ENCODE measurements at places on chromosomes 7 and 10. TPM values are rescaled to one million over a fixed set of nuclear protein-coding genes. Genes with fewer than 3 reads are reported as not detected.

DNA sequence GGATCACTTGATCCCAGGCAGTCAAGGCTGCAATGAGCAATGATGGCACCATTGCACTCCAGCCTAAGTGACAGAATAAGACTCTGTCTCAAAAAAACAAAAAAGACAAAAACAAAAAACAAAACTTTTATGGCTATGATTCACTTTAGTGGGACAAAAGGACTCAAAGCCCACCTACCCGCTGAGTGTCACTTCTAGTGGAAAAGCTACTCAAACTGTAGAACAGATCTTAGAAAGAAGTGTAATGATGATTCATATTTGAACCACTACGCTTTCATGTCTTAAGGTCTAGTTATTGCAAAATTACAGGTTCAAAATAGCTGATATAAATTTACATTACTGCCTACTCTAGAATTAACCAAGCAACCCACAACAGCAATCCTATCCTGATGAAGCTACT, 47.1 kb upstream of the OTUD1 start:
- no peak for DNase-seq

DNA sequence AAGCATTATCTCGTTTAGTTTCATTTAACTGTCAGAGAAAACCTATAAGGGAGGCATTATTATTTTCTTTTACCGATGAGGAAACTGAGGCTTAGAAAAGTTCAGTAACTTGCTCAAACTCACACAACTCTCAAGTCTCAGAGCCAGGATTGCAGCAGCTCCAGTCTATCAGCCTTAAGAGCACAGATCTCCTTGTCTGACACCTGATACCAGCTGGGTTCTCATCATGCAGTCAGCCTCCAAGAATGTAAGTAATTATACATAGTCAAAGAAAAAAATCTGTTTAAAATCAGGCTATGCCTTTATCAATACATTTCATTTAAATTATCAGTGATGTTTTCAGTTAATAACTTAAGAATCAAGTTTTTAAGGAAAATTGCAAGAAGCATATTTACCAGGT, 236.6 kb upstream of the TCF7L2 start:
- DNase-seq = peak; percentile 35

Gene NPY4R2
- total RNA-seq = not detected

GRCh38 chr10:21347043-21347784, 178.3 kb downstream of the SKIDA1 start:
- DNase-seq = no peak

DNA sequence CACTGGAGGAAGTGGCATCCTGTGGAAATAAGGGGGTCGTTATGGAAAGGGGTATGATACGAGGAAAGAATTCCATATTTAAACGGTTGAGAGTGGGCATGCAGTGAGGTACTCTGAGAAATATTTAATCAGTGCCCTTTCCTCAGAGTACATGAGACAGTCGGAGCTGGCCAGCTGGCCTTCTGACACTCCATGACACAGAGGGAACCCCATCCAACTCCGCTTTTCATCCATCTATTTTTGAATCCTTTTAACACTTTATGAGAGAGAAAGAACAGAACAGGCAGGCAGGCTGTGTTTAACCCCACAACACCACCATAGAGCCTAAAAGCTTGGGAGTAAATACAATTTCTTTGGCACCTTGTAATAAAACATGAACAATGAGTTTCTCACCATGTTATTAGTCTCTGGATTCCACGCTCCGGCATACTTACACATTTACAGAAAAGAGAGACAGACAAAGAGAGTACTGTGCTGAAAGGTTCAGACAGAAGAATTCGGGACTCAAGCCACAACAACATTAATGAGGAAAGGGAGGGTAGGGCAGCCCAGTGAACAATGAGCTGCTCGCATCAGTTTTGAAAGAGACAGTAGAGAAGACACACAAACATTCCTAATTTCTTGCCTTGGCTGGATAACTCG, 124.2 kb upstream of the PDLIM1 start:
- no peak for DNase-seq

- no peak for DNase-seq
These were observed 121.2 kb downstream of the SKAP2 start for GRCh38 chr7:26743205-26743604.

Gene NAT16
- total RNA-seq = not detected

GRCh38 chr7:158759245-158759614, 54.6 kb upstream of the NCAPG2 start:
- DNase-seq = no peak

- DNase-seq = no peak
These were observed 3.4 kb downstream of the LRRC27 start for GRCh38 chr10:132335189-132336063.

- no peak for DNase-seq
These were observed 826.0 kb downstream of the SORCS1 start for GRCh38 chr10:106338486-106338885.

GRCh38 chr10:11329062-11329673, 282.3 kb downstream of the USP6NL start:
- DNase-seq = peak; percentile 32

DNA sequence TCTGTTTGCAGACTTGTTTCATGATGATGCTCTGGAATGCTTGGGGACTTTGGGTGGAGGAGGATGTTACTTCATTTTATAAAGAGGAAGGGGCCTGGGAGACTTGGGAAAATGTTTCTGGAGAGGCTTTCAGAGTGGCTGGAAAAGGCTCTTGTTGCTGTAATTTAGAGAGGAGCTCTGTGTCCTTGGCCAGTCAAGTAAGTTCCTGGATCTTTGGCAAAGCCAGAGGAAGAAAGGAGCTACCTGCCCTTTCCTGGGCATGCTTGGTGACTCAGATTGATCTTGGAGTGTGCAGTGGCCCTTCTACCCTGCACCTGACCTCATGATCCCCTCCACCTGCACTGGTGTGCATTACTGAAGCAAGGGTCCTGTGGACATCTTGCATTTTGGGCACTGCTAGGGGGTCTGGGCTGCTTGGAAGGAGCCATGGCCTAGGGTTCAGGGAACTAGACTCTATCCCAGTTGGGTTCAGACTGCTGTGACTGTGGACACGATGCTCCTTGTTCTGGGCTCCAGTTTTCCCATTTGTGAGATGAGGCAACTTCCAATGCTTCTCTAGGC, 56.1 kb downstream of the ADCYAP1R1 start:
- DNase-seq = no peak

GRCh38 chr7:108351729-108352131, 104.5 kb downstream of the NRCAM start:
- no peak for DNase-seq

Gene PTPN12
- total RNA-seq = 45.0 TPM

Gene CPA2
- not detected for total RNA-seq

Gene TAS2R4
- 0.68 TPM for total RNA-seq

Gene IFT22
- 28.7 TPM for total RNA-seq

Gene OTUD1
- 15.0 TPM for total RNA-seq

- DNase-seq = no peak
These were observed 126.0 kb downstream of the STRA8 start for GRCh38 chr7:135359615-135360014.

- no peak for DNase-seq
These were observed 20.3 kb upstream of the CSGALNACT2 start for GRCh38 chr10:43117777-43118583.

Gene CALML3
- total RNA-seq = not detected

- no peak for DNase-seq
These were observed 233.3 kb upstream of the PTPRZ1 start for GRCh38 chr7:121639705-121640104.

- no peak for DNase-seq
These were observed 58.2 kb upstream of the DGKB start for GRCh38 chr7:14960721-14961120.

GRCh38 chr7:66668677-66669076, 40.0 kb downstream of the KCTD7 start:
- DNase-seq = no peak

DNA sequence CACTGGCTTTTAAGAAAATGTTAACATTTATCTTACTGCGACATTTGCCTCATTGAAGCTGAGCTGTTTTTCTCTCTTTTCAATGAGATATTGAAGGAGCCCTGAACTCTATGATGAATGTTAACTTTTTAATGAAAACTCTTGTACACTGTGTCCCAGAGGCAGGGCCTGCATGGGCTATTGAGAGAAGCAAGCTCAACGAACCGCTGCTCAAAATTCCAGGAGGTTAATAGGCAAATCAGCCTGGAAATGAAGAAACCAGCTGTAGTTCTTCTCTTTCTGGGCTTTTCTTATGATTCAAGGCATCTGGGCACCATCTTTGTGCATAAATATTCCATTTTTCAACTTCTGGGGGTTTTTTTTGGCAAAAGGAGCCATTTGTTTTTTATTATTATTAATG, 168.4 kb upstream of the NPVF start:
- DNase-seq = no peak

DNA sequence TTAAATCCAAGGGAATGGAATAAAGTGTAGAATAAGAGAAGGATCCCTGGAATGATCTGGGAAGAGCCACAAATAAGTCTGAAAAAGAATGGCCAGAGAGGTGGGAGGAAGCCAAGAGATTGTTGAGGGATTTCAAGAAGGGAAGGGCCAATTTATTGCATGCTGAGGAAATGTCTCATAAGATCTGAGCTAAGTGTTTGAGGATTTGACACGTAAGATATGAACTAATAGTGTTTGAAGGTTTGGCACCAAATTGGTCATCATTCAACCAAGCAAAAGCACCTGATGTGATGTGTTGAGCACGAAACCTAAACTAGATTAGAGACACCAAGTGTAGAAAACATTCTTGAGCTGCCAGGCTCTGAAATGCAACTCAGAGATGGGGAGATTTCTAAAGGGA, 97.9 kb downstream of the TSPAN12 start:
- DNase-seq = no peak

DNA sequence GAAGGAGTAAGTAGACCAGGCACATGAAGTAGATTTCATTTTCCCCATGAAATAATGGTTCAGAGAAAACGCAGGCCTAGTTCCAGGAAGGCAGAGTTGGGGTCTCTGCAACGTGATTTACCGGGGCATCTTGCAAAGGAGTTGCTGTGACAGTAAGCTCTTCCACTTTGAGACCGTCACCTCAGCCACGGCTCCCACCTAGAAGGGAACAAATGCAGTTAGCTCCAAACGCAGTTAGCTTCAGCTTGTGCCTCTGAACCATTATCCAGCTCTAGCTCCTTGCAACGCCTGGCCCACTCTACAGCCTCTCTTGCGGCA, 7.0 kb upstream of the MYO1G start:
- no peak for DNase-seq

- DNase-seq = peak; percentile 22
These were observed 106.3 kb downstream of the INPP5A start for GRCh38 chr10:132643709-132644526.

DNA sequence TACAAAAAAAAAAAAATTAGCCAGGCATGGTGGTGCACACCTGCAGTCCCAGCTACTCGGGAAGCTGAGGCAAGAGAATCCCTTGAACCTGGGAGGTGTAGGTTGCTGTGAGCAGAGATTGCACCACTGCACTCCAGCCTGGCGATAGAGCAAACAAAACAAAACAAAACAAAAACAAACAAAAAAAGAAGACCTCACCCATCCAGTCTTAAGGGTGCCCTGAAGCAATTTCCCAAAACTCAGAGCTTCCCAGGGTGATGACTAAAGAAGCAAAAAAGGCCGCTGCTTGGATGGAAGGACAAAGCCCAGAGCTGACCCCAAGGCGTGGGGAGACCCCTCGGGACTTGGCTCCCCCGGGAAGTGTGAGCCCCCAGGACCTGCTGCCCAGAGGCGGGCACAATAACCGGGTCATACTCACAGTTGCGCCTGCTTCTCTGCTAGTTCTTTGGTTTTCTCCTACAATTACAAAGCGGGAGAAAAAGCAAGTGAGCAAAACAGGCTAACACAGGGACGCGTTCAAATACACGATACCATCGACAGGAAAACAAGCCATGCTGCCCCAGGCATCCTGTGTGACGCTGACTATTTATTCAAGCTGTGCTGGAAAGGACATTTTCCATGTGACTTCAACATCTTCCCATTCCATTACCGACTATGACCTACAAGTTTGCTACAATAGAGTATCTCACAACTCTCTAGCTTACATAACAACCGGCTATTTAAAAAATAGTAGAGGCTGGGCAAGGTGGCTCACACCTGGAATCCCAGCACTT, 29.9 kb downstream of the PAPOLB start:
- no peak for DNase-seq

Gene BBIP1
- 22.3 TPM for total RNA-seq

Gene ITPRIP
- total RNA-seq = 4.4 TPM

Gene SUGCT
- 8.5 TPM for total RNA-seq

GRCh38 chr7:96996958-96997511, 8.3 kb upstream of the DLX6 start:
- no peak for DNase-seq

DNA sequence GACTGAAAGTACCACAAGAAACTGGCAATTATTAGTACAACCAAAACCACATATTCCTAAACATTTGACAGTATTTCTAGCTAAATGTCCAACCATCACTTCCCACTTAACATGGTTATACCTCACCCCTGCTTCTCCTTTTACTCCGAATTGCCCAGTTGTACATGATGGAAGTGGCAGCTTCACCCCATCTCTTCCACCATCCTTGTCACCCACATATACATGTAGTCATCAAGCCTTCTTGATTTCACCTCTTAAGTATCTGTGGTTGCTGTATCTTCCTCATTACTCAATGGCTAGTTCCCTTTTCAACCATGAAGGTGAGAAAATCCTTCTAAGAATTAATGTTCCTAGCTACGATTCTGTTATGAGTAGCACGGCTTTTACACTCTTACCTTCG, 388.2 kb downstream of the CALN1 start:
- no peak for DNase-seq

DNA sequence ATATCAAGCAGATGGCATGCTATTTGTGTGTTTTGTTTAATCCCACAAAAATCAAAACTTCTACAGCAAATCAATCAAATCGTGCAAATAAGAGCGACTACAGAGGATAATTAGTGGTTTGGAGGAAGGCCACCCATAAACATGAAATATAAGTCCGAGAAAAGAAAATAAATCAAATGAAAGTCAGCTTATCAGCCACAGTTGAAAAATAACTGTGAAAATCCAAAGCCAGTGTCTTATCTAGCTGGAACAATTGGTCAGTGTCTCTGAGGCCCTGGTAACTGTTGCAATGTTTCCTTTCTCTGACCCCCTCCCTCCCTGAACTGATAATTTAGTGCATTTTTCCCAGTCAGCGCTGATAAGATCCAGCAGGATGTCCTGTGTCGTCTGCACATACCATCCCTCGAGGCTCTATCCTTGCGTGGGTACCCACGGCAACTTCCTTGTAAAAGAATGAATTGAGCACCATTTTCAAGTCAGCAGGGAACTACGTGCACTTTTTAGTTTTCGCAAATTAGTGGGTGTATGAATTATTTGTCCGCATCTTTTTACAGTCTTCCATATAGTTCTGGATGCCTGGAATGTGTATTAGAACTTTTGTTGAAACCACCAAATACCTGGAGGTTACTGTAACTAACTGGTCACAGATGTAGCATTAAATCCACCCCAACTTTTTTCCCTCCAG, 10.8 kb upstream of the JCAD start:
- no peak for DNase-seq

Measured in myocyte (in vitro differentiated cells).